ENCODE measurements at places on chromosomes 2 and 18.

DNA sequence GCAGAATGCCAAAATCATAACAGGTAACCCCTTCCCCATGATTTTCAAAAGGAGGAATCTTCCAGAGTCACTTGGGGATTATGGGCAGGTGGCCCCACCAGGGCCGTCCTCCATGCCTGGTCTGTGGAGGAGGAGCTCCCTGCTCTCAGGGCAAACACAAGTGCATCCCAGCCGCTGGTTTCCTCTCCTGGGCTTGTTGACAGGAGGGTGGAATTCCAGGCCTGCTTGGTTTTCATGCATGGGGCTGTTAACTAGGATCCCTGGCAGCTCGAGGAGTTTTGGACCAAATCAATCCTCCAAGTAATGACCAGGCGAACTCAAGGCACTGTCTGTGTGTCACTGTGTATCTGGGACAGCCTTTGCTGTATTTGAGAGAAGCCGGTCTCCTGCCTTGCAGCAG is 45.3 kb downstream of the FOSL2 start:
- no peak for DNase-seq

GRCh38 chr2:42722320-42723190 is 41.4 kb downstream of the OXER1 start:
- peak; percentile 57 for DNase-seq

DNA sequence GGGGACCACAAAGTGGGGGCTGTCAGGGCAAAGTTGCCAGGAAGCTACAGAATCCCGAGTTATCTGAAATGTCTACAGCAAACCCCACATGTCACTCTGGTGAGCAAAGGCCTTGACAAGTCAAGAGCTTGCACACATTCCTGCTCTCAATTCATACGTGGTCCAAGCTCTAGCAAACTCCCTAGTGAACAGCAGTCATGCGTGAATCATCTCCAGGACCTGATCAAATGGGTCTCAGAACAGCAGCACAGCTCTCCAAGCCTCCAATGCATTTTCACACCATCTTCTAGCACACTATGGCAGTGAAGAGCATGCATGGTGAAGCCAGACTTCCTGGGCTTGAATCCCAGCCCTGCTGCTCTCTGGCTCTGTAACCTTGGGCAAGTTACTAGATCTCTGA is 68.5 kb downstream of the MYO5B start:
- no peak for DNase-seq

- DNase-seq = no peak
These were observed 1.6 kb upstream of the FHOD3 start for GRCh38 chr18:36295880-36296301.

DNA sequence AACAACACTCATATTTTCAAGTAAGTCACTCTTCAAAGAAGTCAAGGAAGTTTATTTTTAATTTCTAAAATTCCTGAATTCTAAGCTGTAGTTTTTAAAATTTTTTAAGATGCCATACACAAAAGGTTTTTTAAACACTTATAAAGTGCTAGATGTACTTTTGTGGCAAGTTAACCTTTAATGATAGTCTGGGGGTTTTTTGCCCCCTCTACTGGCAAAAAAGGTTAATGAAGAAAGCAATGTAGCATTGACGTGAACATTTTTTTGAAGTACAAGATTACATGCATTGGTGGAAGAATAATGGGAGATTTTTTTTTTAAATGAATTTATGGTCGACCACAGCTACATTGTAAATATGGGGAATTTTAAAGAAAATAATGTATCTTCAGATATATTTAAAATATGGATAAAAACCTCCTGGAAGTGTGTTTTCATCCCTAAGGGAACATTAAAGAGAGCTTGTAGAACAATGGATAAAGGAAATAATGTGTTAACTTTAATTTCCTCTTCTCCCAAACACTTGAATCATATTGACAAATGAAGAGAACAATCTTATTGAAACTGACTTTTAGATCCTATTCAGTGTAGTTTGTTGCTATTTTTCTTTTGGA is 12.6 kb downstream of the ITPRID2 start:
- peak; percentile 21 for DNase-seq

- no peak for DNase-seq
These were observed 74.3 kb downstream of the ICOS start for GRCh38 chr2:204010628-204011560.

DNA sequence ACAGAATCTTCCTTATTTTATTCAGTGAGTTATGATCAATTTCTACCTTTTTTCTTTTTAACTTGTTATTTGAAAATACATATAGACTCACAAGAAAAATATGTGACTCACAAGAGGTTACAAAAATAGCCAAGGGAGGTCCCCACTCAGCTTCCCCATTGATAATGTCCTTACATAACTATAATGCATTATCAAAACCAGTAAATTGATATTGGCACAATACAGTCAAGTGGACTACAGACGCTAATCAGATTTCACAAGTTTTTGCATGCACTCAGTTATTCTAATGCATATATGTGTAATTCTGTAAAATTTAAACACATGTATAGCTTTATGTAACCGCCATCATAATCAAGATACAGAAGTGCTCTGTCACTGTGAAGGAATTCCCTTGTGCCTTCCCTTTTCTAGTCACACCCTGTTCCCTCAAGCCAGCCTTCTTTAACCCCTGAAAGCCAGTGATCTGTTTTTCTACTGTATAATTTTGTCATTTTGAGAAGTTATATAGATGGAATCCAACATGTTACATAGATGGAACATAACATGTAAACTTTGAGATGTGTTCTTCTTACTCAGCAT is 118.4 kb downstream of the ALMS1 start:
- no peak for DNase-seq

- no peak for DNase-seq
These were observed 1103.8 kb downstream of the TSN start for GRCh38 chr2:122859260-122859659.

GRCh38 chr2:127027715-127028114 is 79.2 kb downstream of the BIN1 start:
- no peak for DNase-seq

- DNase-seq = peak; percentile 33
These were observed 47.8 kb upstream of the MAPRE3 start for GRCh38 chr2:26922405-26923188.

DNA sequence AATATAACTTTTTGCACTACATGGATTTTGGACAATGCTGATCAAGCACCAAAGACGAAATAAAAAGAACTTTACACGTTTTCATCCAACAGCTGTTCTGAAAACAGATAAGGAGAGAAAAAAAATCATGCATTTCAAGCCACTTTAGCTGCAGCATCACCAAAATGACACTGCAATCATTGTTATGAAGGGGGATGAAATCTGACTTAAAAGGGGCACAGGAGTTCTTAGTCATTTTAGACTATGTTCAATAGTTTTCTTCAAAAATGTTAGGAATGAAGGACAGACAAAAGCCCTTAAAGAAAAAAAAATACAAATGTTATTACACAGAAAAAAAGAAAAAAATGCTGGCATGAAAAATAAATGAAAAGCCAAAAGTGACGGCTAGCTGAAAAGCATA is 71.2 kb downstream of the CUL3 start:
- DNase-seq = no peak

DNA sequence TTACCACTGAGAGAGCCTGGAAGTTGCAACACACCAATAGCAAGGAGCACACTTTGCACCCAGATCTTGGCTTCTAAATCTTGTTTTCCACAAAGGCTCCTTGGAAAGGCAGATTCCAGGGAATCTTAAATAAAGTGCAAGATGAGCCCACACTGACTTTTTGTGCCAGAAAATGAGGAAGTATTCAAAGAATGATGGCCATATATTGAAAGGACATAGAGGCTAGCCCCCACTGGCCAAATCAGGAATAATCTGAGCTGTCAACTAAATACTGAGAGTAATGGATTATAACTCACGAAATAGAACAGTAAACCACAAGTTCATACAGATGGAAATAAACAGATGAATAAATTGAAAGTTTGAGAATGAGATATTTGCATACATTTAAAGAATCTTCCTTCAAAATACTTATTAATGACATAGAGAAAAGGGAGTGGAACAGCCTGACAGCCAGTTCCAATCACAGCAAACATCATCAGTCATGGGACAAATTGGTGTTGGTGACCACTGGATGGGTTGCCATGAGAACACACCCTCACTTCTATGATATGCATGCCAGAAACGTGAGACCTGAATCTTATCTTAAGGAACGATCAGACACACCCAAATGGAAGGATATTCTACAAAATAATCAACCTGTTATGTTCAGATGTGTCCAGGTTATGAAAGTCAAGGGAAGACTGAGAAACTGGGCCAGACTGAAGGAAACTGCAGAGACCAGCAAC is 12.2 kb upstream of the ACKR3 start:
- no peak for DNase-seq

- peak; percentile 17 for DNase-seq
These were observed 22.5 kb upstream of the CDKL4 start for GRCh38 chr2:39266139-39266805.

DNA sequence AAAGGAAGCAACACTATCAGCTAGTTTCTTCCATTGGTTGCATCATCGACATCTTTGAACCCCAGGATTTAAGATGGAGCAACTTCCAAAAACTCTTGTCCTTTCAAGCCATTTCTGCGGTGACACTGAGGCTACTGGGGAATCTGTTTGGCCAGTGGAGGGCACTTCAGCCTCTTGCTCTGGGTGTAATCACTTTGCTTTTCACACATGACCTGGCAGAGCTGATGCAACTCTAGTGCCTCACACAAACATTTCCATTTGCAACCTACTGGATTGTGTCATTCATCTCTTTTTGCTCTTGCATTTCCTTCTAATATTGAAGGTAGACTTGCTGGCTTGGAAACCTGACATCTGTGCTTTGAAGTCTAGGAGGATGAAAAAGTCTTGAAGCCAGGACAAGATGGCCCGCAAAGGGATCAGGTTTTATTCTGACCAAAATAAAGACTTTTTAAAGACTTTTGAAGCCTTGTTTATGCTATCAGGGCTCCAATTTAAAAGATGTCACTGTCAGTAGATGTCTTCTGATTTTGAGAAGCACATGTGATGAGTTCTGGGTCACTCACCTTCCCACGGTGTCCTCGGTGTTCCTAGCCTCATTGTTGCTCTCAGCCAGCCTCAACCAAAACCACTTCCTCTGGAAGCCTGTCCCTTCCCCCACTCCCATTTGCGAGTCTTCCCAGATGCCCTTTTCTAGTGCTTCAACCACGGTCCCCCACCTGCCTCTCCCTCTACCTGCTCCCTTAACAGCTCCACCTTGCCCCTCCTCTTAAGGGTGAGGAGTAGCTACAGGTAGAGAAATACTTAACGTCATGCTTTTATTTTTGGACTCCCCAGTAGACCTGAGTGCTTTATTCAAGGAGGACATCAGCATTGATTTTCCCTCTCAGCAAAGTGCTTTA is 69.7 kb upstream of the KCNE4 start:
- peak; percentile 90 for DNase-seq

Measured in H4 (cell line).